Transverse colon (tissue), 4 donors: ENCODE measurements at places on chromosomes 6 and 20. TPM values are rescaled to one million over a fixed set of nuclear protein-coding genes. Genes with fewer than 3 reads are reported as not detected.

The STX11 gene
- 3.0 TPM for total RNA-seq

The HLA-DOA gene
- 0.82 TPM for total RNA-seq

The ISM1 gene
- not detected for total RNA-seq

The MCHR2 gene
- not detected for total RNA-seq

The FGD2 gene
- 40.0 TPM for total RNA-seq

The IRF4 gene
- total RNA-seq: 6.8 TPM

The HCK gene
- total RNA-seq: 9.7 TPM

The GCLC gene
- 77.0 TPM for total RNA-seq

The SLC32A1 gene
- not detected for total RNA-seq

The CD24 gene
- 466 TPM for total RNA-seq

The LZTS3 gene
- 13.5 TPM for total RNA-seq

The ADGRF1 gene
- total RNA-seq: 0.64 TPM

The ANKEF1 gene
- 4.5 TPM for total RNA-seq

The SULF2 gene
- total RNA-seq: 257 TPM

The SEMG1 gene
- not detected for total RNA-seq

The ALDH5A1 gene
- 8.4 TPM for total RNA-seq

The PNISR gene
- 374 TPM for total RNA-seq

The MRPS10 gene
- 25.4 TPM for total RNA-seq

The APCDD1L gene
- total RNA-seq: 0.16 TPM

The SEL1L2 gene
- total RNA-seq: not detected

The BTNL2 gene
- total RNA-seq: not detected

The FAM83B gene
- 35.2 TPM for total RNA-seq

The CFB gene
- total RNA-seq: 9.0 TPM

The CDYL gene
- 40.8 TPM for total RNA-seq

The MAP7 gene
- 47.9 TPM for total RNA-seq

The PLA2G7 gene
- 3.0 TPM for total RNA-seq

The OPRM1 gene
- not detected for total RNA-seq

The RIMS1 gene
- total RNA-seq: 0.32 TPM

The ZCCHC3 gene
- 10.4 TPM for total RNA-seq

The DLL1 gene
- total RNA-seq: 46.2 TPM

The PPP1R18 gene
- total RNA-seq: 11.5 TPM

The VSTM2L gene
- total RNA-seq: 3.0 TPM
